Adrenal gland (tissue), 19 donors: ENCODE measurements at places on chromosomes 4 and X. TPM values are rescaled to one million over a fixed set of nuclear protein-coding genes. Genes with fewer than 3 reads are reported as not detected.
A peak's percentile ranks its signal among the peaks of the same experiment; 100 is the strongest.

GRCh38 chrX:20267931-20268701, 1.4 kb upstream of the RPS6KA3 start:
- peaks cover 7% of the 10 kb centered on the region for H3K4me1 ChIP-seq
- DNase-seq, result peak; percentile 79
- peaks cover 5% of the 10 kb centered on the region for H3K27me3 ChIP-seq
- no peak overlapping the region for H3K4me3 ChIP-seq

- DNase-seq, result no peak
- no peak overlapping the region for H3K27ac ChIP-seq
- no peak overlapping the region for H3K4me3 ChIP-seq
- no peaks in the 10 kb centered on the region for H3K36me3 ChIP-seq
- H3K27me3 ChIP-seq, result no peaks in the 10 kb centered on the region
These were observed 212.7 kb downstream of the KCTD8 start for GRCh38 chr4:44235897-44236296.

- H3K36me3 ChIP-seq, result no peaks in the 10 kb centered on the region
- DNase-seq, result no peak
- no peak overlapping the region for H3K27ac ChIP-seq
- no peak overlapping the region for H3K4me3 ChIP-seq
- H3K4me1 ChIP-seq, result no peaks in the 10 kb centered on the region
These were observed 369.2 kb upstream of the NOCT start for GRCh38 chr4:138646383-138646782.

- no peaks in the 10 kb centered on the region for H3K36me3 ChIP-seq
- peaks cover 11% of the 10 kb centered on the region for H3K4me1 ChIP-seq
- no peaks in the 10 kb centered on the region for H3K27me3 ChIP-seq
- H3K4me3 ChIP-seq, result no peak overlapping the region
- no peak for DNase-seq
- H3K27ac ChIP-seq, result no peak overlapping the region
These were observed 3.9 kb upstream of the OCIAD2 start for GRCh38 chr4:48910511-48910910.

GRCh38 chr4:168618577-168619265, 121.9 kb downstream of the PALLD start:
- no peaks in the 10 kb centered on the region for H3K36me3 ChIP-seq
- no peak for DNase-seq

DNA sequence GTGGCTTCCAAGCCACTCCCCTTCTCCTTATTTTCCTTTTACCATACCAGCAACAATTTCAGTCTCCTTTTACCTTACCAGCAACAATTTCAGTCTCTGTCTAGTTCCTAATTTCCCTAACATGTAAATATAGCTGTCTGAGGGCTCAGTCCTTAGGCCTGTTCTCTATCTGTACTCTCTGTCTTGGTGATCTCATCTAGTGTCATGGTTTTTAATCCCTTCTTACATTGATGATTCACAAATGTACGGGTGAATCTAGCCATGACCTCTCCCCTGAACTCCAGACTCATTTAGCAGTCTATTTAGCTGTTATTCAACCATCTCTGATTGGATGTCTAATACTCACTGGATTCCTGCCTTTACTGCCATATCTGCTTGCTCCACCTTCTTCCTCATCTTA, 7.2 kb downstream of the IL15 start:
- H3K4me1 ChIP-seq, result peaks cover 23% of the 10 kb centered on the region
- peak overlapping the region; percentile 55 for H3K27ac ChIP-seq
- H3K4me3 ChIP-seq, result no peak overlapping the region
- no peaks in the 10 kb centered on the region for H3K27me3 ChIP-seq

GRCh38 chr4:67451464-67451863, 93.8 kb downstream of the CENPC start:
- H3K4me1 ChIP-seq, result no peaks in the 10 kb centered on the region
- no peak overlapping the region for H3K27ac ChIP-seq
- H3K36me3 ChIP-seq, result no peaks in the 10 kb centered on the region
- no peak for DNase-seq

GRCh38 chr4:138897811-138898226, 117.8 kb upstream of the NOCT start:
- no peak overlapping the region for H3K27ac ChIP-seq
- H3K36me3 ChIP-seq, result no peaks in the 10 kb centered on the region
- H3K4me3 ChIP-seq, result no peak overlapping the region
- DNase-seq, result no peak

- H3K4me3 ChIP-seq, result no peak overlapping the region
- no peaks in the 10 kb centered on the region for H3K4me1 ChIP-seq
- H3K36me3 ChIP-seq, result peaks cover 22% of the 10 kb centered on the region
- no peak overlapping the region for H3K27ac ChIP-seq
These were observed 22.7 kb downstream of the WDR19 start for GRCh38 chr4:39205000-39205399.

DNA sequence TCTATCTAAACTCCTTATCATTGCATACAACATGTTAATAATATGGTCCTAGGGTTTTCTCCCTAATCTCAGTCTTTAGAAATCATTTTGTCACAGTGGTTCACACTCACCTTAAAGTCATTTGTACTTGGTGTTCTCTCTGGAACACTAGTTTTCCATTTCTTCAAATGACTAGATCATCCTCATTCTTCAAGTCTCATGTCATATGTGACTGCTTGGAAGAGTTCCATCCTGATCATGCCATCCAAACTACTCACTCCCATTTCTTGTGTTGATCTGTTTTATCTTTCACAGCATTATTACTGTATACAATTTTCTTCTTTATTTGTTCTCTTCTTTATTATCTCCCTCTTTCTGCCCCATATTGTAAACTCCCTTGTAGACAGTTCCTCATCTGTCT, 66.5 kb downstream of the HTR2C start:
- H3K4me1 ChIP-seq, result no peaks in the 10 kb centered on the region
- no peak overlapping the region for H3K4me3 ChIP-seq
- no peak for DNase-seq
- H3K36me3 ChIP-seq, result no peaks in the 10 kb centered on the region
- peaks cover 4% of the 10 kb centered on the region for H3K27me3 ChIP-seq

GRCh38 chrX:134990801-134991481, at the start of gene SMIM10:
Gene SMIM10, plus strand, starts transcription at chrX:134990991. Its CDS starts 105 bp downstream, at chrX:134991096.
- H3K4me3 ChIP-seq, result no peak within 1 kb of the TSS
- H3K4me1 ChIP-seq, result no peaks in the 10 kb centered on the region
- peaks cover 10% of the 10 kb centered on the region for H3K27me3 ChIP-seq
- no peaks in the 10 kb centered on the region for H3K36me3 ChIP-seq
- H3K27ac ChIP-seq, result peak within 1 kb of the TSS; percentile 56

DNA sequence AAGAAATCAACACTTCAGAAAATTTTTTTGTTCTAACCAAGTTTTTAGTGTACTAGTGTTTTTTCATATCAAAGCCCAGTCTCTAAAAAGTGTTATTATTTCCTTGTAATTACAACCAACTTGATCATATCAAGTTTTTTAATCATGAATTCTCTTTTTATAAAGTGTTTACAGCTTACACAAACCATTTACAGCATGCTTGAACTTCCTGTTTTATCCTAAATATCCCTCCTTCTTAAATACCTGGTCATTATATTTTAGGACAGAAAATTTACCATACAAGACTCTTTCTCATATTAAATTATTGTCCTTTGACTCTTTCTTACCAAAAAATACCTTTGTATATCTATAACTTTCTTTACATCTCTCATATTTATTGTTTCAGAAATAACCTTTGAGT, 89.4 kb upstream of the NPY2R start:
- no peaks in the 10 kb centered on the region for H3K27me3 ChIP-seq
- no peaks in the 10 kb centered on the region for H3K4me1 ChIP-seq
- no peak overlapping the region for H3K4me3 ChIP-seq
- H3K36me3 ChIP-seq, result no peaks in the 10 kb centered on the region
- H3K27ac ChIP-seq, result no peak overlapping the region
- no peak for DNase-seq

DNA sequence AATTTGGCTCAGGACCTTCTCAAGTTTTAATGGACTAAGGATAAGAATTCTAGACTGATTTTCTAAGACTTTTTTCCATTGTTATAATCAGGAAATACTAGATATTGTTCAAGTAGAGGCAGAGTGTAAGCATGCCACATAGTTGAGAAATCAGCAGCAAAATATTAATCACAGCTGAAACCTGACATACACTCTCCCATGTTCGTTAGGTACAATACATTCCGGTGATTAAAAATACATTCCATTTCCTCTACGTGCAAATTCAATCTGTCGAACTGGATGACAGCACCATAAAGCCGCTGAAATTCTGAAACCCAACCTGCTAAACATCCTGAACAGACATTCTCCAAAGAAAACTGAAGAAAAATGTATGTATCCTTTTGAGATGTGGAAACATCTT, 587.6 kb upstream of the DIPK2B start:
- no peak overlapping the region for H3K27ac ChIP-seq
- H3K4me3 ChIP-seq, result no peak overlapping the region
- no peak for DNase-seq
- no peaks in the 10 kb centered on the region for H3K4me1 ChIP-seq

GRCh38 chr4:123399627-123400358, 3.2 kb downstream of the SPRY1 start:
- H3K36me3 ChIP-seq, result no peaks in the 10 kb centered on the region
- H3K27ac ChIP-seq, result peak overlapping the region; percentile 74
- DNase-seq, result no peak
- no peaks in the 10 kb centered on the region for H3K27me3 ChIP-seq

DNA sequence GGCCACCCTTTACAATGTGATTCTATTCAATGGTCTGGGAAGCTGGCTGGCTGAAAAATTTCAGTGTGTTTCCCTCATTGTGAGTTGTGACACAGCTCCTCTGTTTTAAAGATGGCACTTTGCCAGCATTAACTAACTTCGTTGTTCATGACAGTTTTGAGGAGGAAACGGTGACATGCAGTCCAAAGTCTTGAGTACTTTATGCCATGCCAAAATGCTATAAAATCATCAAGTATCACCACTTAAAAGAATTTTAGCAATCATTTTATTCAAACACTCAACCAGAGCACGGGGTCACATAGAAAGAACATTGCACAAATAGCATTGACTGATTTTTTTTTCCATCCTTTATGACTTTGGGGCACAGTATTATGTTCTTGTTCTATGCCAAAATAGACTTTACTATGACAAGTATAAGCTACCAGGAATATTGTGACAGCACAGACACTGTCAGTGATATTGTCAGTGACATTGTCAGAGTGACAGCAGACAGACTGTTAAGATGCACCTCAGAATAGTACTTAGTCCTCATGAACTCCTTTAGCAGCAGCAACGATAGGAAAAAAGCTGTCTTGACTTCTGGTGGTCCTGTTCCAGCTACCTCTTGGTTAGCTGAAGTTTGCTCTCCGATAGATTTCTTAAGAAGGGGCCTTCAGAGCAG, 46.7 kb downstream of the CXCL13 start:
- H3K27ac ChIP-seq, result no peak overlapping the region
- H3K36me3 ChIP-seq, result no peaks in the 10 kb centered on the region
- no peak overlapping the region for H3K4me3 ChIP-seq
- H3K27me3 ChIP-seq, result no peaks in the 10 kb centered on the region
- DNase-seq, result no peak

- no peak for DNase-seq
- peaks cover 88% of the 10 kb centered on the region for H3K36me3 ChIP-seq
- H3K4me3 ChIP-seq, result no peak overlapping the region
- no peaks in the 10 kb centered on the region for H3K4me1 ChIP-seq
These were observed 52.4 kb downstream of the GAK start for GRCh38 chr4:879729-880077.

DNA sequence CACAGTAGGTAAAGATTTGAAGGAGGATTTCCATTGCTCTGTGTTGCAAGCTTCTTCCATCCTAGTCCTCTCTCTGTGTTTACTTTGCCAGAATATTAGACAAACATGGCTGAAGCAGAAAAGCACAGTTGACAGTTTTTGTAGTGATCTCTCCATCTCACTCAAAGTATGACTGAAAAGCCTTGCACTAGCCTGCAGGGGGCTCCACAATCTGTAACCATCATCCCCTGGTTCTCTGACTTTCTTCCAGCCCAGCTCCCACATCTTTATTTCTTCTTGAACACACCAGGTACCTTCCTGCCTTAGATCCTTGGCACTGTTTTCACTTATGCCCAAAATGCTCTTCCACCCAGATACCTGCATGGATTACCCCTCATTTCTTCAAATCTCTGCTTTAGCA, 34.1 kb upstream of the HHIP start:
- H3K27ac ChIP-seq, result no peak overlapping the region
- no peaks in the 10 kb centered on the region for H3K36me3 ChIP-seq
- H3K4me1 ChIP-seq, result no peaks in the 10 kb centered on the region
- no peaks in the 10 kb centered on the region for H3K27me3 ChIP-seq
- DNase-seq, result no peak

- H3K4me3 ChIP-seq, result no peak overlapping the region
- no peaks in the 10 kb centered on the region for H3K36me3 ChIP-seq
- no peak for DNase-seq
- no peak overlapping the region for H3K27ac ChIP-seq
- H3K4me1 ChIP-seq, result no peaks in the 10 kb centered on the region
These were observed 28.8 kb downstream of the REPS2 start for GRCh38 chrX:16975233-16975632.

- no peak overlapping the region for H3K4me3 ChIP-seq
- DNase-seq, result no peak
- no peak overlapping the region for H3K27ac ChIP-seq
- H3K36me3 ChIP-seq, result no peaks in the 10 kb centered on the region
These were observed 17.5 kb upstream of the USP9X start for GRCh38 chrX:41067721-41068120.

DNA sequence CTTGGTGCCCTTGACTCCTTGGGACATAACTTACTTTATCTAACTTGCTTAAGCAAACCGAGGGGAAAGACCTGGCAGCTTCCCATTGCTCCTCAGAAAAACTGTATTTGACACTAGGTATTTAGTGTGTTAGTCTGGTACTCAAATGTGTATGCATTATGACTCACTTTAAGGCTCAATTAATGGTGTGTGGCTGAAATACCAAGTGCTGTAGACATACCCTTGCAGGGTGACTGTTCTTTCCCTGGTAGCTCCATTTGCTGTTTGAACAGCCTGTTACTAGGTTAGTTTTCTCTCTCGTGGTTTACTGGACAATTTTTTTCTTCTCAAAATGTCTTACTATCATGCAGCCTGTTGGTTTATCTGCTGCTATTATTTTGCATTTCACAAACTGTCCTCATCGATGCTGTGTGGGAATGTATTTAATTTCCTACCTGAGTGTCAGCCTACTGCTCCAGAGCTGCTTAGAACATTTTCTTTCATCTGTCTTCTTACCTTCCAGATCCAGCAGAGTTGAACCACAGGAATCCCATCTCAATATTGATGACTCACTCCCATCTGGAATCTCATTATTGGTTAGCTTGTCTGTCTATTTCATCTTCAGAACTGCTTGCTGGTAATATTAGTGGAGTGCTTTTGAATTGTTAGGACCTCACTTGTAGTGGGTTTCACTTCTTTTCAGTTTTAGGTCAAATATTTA, 158.0 kb upstream of the FAT1 start:
- no peaks in the 10 kb centered on the region for H3K36me3 ChIP-seq
- no peaks in the 10 kb centered on the region for H3K27me3 ChIP-seq
- no peaks in the 10 kb centered on the region for H3K4me1 ChIP-seq
- no peak overlapping the region for H3K4me3 ChIP-seq
- no peak for DNase-seq

LAMP2 gene
- 15.8 TPM for polyA plus RNA-seq

KCNIP4 gene
- 0.44 TPM for polyA plus RNA-seq

OTC gene
- polyA plus RNA-seq, result not detected

DRD5 gene
- not detected for polyA plus RNA-seq

ZGRF1 gene
- 6.4 TPM for polyA plus RNA-seq

VEGFC gene
- 7.8 TPM for polyA plus RNA-seq

EIF2S3 gene
- 95.9 TPM for polyA plus RNA-seq
